ENCODE measurements at places on chromosomes 12 and 14.

DNA sequence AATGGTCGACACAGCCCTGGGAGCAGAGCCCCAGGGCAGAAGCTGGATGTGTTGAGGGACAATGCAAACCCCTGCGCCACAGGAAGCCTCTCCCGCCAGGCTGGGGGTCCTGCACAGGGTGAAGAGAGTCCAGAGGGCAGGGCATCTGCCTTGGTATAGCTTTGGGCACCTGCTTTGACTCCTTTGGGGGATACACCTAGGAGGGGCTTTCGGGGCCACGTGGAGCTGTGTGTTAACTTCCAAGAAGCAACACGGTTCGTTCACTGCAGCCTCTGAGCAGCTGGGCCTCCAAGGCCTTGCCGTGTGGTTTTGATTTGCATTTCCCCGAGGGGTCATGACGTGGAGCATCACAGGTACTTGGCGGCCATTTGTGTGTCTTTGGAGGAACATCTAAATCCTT, 5.8 kb upstream of the PUS1 start:
- no peak for DNase-seq

DNA sequence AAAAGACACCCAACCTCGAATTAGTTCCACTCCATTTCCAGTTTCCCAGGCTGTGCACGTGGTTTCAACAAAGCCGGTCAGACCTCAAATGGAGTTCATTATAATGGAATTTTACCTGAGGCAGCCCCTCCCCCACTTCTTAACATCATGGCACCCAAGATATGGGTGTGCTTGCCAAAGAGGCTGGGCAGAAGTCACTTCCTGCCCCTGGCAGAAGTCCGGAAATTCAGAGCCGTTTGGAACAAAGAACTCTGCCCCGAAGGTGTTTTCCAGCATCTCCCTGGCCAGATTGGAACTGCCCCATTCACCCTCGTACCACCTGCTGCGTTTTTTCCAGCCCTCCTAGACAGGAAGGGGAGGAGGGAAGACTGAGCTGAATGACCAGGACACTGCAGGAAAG, 8.2 kb downstream of the VDR start:
- DNase-seq, result no peak

DNA sequence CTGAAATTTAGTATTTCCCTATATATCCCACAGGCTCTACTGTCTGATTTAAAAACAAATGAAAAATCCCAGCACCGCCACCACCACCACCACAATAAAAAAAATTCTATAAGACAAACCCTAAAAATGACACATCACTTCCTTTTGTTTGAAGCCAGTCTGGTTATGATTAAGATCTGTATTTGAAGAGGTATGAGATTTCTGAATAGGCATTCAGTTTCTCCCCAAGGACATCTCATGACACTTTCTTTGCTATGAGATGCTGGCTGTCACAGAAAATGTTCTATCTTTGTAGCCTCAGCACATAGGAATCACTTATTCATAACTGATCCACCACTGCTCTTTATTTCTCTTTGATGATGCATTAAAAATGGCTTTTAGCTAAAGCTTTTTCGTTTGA, 1071.0 kb downstream of the SLC6A15 start:
- no peak for DNase-seq

DNA sequence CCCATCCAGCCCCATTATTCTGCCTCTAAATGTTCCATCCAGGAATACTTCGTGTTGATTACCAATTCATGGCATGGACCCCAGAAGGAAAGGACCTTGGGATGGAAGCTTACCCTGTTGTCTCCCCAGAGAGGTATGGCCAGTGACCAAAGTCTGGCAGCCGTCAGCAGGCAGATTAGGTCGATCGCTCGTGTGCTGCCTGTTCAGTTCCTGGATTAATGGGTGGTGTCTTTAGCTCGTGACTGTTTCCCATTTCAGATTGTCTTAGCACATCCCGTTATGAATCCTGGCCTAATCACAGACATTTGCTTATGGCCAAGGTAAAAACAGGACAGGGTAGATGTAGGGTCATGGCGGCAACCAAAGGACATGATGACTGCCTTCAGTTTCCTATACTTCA, 122.9 kb upstream of the NTF3 start:
- DNase-seq, result no peak

DNA sequence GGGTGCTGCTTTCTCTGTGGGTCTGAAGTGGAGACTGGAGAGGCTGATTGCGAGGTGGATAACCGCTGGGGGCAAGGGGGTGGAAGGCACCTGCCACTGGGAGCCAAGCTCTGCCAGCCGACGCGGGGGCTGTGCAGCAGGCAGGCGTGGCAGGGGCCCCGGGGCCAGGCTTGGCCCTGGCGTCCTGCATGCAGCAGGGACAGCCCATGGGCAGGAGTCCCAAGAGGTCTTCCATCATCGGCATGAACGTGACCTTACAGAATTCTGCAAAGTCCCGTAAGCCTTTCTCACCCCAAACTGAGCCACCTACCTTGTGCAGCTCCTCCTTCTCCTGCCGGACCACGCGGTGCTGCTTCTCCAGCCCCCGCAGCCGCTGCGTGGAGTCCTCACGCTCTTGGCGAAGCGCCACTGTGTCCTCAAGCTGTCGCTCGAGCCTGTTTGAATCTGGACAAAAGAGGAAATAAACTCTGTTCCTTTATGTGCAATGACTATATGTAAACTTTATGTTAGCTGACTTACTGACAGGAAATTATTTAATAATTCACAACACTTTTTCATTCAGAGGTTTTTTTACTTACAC, 51.3 kb downstream of the AMN start:
- DNase-seq, result no peak

- no peak for DNase-seq
Measured at GRCh38 chr14:34049790-34050189, 98.9 kb upstream of the EGLN3 start.

DNA sequence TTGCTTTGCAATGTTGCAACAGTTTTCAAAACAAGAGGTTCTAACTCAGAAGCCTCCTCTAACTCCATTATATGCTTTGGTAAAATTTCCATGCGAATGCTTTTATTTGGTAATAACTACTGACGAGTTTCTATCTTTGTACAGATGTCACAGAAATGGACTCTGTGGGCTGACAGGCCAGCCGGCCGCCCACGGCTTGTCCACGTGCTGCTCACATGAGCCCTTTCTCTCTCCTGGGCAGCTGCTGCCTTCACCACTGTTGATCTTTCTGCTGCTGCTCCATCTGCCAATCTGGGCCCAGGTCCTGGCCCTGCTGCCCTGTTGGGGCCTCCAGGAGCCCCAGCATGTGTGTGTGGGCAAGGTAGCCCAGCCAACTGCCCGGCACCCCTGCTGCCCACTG, 168.2 kb upstream of the TMEM132C start:
- no peak for DNase-seq

- DNase-seq, result no peak
Measured at GRCh38 chr14:50117456-50117855, 1.1 kb upstream of the VCPKMT start.

DNA sequence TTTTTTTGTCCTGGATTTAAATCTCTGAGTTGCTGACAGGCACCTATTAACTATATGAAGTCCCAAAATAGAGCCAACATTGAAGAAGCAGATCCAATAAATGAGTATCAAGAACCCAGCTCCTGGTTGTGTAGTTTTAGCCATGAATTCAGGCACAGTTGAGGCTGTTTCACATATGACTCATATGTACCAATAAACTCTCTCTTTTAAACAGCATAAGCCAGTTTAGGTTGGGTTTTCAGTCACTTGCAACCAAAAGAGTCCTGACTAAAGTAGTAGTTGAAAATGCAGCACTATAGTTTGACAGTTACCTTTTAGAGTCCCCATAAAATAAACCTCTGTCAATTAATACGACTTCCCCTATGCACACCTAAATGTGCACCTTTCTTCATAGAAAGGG, 389.9 kb downstream of the RPS29 start:
- no peak for DNase-seq

DNA sequence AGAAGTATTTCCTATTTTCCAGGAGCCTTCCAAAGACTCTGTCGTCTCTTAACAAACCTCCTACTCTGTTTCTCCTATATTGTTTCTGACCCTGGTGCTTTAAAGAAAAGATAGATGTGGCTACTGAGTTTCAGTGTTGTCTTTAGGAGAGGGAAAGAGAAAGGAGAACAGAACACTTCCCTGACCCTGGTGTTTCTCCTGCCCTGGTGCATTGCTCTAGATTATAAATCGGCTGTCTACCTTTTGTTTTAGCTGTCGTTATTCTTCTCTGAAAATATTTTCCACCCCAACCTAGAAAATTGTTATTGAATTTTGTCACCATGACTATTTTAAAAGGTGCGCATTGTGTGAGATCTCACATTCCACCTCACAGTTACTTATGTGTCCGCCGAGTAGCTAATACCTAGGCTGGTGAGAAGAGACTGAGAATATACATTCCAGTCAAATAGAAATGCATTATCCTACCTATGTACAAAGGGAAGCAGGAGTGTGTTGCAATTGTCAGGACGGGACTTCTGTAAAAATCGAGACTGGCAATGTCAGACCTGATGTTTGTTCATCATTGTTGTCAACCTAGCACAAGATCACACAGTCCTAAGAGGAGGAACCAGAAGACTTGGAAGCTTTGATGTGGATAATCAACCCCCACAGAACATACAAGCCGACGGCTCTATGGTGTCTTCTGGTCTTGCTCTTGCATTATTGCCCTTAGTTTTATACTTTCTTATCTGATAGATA, 108.7 kb upstream of the SLC38A4 start:
- DNase-seq, result no peak

DNA sequence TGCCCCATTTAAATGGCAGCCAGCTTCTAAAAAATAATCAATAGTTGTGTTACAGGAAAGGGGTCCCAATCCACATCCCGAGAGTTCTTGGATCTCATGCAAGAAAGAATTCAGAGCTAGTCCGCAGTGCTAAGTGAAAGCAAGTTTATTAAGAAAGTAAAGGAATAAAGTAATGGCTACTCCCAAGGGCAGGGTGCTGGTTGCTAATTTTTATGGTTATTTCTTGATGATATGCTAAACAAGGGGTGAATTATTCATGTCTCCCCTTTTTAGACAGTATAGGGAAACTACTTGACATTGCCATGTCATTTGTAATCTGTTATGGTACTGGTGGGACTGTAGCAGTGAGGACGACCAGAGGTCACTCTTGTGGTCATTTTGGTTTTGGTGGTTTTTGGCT, 591.3 kb downstream of the LRFN5 start:
- no peak for DNase-seq

GRCh38 chr12:63450816-63451215, 217.5 kb downstream of the DPY19L2 start:
- peak; percentile 41 for DNase-seq
